ENCODE measurements at places on chromosomes 11 and 22.

- no peak for DNase-seq
- H3K27ac ChIP-seq = no peak overlapping the region
- H3K4me1 ChIP-seq = no peaks in the 10 kb centered on the region
- H3K36me3 ChIP-seq = no peaks in the 10 kb centered on the region
- H3K4me3 ChIP-seq = no peak overlapping the region
These were observed 304.3 kb upstream of the NCAM1 start for GRCh38 chr11:112656772-112657428.

- no peaks in the 10 kb centered on the region for H3K27me3 ChIP-seq
- H3K27ac ChIP-seq = no peak overlapping the region
- no peaks in the 10 kb centered on the region for H3K4me1 ChIP-seq
- no peak for DNase-seq
- H3K36me3 ChIP-seq = no peaks in the 10 kb centered on the region
These were observed 53.1 kb downstream of the AP2A2 start for GRCh38 chr11:978781-979180.

DNA sequence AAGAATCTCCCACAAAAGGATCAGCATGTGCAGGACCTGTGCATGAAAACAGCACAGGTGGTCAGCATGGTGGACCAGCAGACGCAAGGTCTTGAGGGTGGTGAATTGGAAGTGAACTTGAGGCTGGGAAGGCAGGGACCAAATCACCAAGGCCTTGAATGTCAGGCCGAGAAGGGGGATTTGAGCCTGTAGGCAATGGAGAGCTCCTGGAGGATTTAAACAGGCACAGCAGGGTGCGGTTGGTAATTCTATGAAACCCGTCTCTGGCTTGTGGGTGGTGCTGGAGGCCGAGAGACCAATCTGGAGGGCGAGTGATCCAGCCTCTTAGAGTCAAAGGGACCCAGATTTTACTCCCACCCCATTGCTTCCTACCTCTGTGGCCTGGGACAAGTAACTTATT lies 2.4 kb downstream of the TSKU start:
- H3K27me3 ChIP-seq = no peaks in the 10 kb centered on the region
- peaks cover 7% of the 10 kb centered on the region for H3K4me1 ChIP-seq
- DNase-seq = no peak
- no peak overlapping the region for H3K27ac ChIP-seq

- no peaks in the 10 kb centered on the region for H3K36me3 ChIP-seq
- H3K27ac ChIP-seq = no peak overlapping the region
- H3K4me1 ChIP-seq = no peaks in the 10 kb centered on the region
- H3K4me3 ChIP-seq = no peak overlapping the region
- peaks cover 71% of the 10 kb centered on the region for H3K27me3 ChIP-seq
- DNase-seq = no peak
These were observed 84.0 kb upstream of the SHANK2 start for GRCh38 chr11:71336176-71336995.

DNA sequence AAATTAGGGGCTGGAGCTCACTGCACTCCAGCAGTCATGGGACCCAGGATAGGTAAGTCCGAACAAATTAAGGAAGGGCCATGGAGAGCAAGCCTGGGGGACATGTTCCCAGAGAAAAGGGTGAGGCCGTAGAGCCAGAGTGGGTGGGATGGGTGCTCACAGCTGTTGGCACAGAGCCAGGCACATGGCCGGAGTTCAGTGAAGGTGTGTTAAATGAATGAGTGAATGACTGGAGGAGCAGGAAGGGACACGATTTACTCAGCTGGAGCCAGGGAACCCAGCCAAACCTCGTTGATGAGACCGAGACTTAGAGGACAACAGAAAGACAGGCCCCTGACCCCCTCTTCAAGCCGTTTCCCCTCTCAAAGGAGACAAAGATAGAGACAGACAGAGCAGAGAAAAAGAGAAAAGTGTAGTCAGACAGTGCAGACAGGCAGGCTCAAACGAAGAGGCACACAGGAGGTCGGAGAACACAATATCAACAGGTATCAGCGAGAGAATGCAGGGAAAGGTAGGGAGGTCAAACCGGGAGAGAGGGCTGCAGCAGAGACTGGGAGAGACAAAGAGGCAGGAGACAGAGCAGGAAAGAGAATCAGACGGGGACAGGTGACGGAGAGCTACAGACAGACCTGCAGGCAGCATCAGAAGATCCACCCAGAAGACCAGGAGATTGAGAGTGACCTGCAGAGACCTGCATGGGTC lies 590 bp downstream of the SLCO2B1 start:
- H3K27ac ChIP-seq = no peak overlapping the region
- no peak for DNase-seq
- H3K27me3 ChIP-seq = no peaks in the 10 kb centered on the region
- no peak overlapping the region for H3K4me3 ChIP-seq
- no peaks in the 10 kb centered on the region for H3K4me1 ChIP-seq

DNA sequence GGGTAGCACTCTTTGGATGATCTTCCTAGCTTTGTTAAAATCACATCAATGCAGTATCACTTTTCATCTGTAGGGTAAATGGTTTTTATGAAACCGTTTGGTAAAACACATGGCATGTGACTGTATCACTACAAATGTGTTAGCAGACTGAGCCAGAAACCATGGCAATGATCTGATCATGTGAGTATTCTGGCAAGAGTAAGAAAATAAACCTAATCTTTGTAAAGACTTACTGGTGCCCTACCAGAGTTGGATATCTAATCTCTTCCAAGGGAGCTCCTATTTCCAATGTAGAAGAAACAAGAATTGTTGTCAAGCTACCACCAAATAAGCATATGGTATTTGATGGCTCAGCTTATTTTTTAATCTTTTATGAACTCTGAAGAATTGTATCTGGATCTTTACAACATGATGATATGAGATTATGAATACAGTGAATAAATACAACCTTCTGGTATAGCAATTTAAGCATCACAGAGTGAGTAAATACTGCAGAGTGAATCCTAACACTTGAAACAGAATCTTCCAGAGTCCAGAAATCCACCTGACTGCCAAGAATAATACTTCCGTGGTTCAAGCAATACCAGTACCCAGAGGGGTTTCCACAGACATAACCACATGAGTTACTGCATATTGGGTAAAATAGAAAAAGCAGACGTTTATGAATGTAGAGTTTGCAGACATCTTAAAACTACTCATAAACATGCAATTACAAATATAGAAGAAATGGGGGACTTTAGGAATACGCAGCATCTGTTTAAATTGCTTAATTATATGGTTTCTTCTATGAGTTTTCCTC lies 238.8 kb downstream of the TTC28 start:
- H3K27me3 ChIP-seq = no peaks in the 10 kb centered on the region
- no peak for DNase-seq
- H3K4me1 ChIP-seq = no peaks in the 10 kb centered on the region
- no peak overlapping the region for H3K4me3 ChIP-seq
- H3K36me3 ChIP-seq = no peaks in the 10 kb centered on the region

DNA sequence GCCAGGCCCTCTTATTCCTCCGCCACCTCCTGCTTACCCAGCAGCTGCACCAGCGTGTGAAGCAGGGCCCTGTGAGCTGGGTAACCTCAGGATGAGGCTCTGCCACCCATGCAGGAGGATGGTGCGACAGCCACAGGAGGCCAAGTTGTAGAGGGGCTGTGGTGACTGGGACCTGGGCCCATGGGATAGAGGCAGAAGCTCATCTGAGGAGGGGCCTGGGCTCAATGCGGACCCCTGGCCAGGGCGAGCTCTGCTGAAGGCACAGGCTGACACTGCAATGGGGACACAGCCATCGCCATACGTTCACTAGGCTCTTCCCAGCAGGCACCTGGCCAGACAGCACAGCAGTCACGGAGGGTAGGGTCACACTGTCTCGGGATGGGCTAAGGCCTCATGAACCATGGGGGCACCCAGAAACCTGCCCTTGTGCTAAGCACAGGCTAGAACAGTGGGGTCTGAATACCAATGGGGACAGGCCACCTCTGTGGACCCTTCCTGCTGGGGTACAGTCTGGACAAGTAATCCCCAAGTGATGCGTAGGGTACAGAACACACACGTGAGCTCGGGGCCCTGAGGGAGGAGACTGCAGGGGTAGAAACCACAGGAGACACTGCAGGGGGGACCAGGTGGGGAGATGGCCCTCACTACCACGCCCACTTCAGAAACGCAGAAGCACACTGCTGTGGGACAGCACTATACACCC lies 35.3 kb downstream of the GNB1L start:
- no peaks in the 10 kb centered on the region for H3K4me1 ChIP-seq
- H3K27ac ChIP-seq = no peak overlapping the region

DNA sequence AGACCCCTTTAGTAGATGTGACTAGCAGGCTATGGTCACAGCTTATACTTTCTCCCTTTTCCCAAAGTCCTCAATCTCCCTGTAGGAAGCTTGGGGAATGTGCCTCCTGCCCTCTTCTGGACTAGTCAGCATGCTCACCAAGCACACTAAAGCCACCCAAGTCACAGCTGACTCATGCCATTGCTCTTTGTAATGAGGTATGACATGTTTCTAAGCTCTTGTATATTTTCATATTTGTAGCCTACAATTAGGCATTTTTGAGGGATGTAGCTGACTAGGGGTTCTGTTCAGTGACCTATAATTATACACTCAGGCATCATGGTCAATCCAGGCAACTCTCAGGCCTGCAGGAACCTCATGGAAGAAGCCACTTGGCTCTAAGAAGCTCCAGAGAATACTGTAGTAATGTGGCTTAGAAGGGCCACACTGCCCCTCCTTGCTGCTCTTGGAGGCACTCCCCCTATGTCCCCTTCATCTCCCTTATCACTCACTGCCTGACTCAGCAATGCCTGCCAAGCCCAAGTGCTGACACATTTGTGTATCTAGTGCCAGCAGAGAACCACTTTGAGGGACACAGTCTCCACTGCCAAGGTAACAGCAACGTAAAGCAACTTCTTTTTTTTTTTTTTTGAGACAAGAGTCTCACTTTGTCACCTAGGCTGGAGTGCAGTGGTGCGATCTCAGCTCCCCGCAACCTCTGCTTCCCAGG lies 86.2 kb downstream of the RPL27A start:
- DNase-seq = no peak
- peaks cover 5% of the 10 kb centered on the region for H3K4me1 ChIP-seq
- no peak overlapping the region for H3K27ac ChIP-seq
- H3K36me3 ChIP-seq = no peaks in the 10 kb centered on the region
- H3K4me3 ChIP-seq = no peak overlapping the region

DNA sequence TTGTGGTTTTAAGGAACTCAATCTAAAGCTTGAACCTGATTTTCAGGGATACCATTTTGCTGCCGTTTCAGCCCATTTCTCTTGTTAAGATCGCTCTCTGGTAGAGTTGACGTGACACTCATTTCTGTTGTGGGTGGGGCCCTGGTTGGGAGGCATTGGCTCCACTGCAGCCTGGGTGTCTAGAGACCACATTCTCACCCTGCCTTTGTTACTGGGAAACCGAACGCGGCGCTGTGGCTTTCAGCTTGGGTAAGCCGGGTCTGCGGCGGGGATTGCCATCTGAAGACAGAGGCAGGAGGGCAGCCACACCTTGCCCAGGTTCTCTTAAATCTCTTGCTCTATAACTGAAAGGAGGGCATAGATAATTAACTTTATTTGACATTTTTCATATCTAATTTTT lies 3.2 kb downstream of the EHF start:
- 0 out of 2 replicates have a peak, but pooled peaks cover 4% of the 10 kb centered on the region for H3K4me1 ChIP-seq
- H3K4me3 ChIP-seq = no peak overlapping the region
- H3K36me3 ChIP-seq = no peaks in the 10 kb centered on the region
- no peak overlapping the region for H3K27ac ChIP-seq

DNA sequence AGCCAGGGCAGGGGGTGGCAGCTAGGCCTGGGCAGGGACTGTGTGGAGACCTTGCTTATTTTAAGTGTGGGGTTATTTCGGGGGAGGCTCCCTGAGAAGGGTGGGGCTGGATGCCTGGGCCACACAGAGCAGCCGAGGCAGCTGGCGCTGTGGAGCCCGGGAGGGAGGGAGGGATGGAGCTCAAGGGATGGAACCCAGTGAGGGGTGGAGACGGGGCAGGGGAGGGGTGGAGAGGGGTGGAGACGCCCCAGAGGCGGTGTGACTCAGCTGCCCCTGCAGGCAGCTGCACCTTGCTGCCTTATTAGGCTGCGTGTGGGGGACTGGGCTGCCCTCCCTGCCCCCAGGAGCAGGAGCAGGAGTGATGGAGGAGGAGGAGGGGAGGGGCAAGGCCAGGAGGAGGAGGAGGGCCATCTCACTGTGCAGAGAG lies 9.8 kb upstream of the TSSC4 start:
- H3K4me1 ChIP-seq = peaks cover 19% of the 10 kb centered on the region
- no peak overlapping the region for H3K4me3 ChIP-seq
- no peaks in the 10 kb centered on the region for H3K36me3 ChIP-seq
- H3K27me3 ChIP-seq = peaks cover 23% of the 10 kb centered on the region

GRCh38 chr11:123543797-123544196 lies 110.6 kb downstream of the SCN3B start:
- no peak overlapping the region for H3K27ac ChIP-seq

GRCh38 chr22:17675584-17675983 lies 37.0 kb downstream of the BCL2L13 start:
- H3K4me1 ChIP-seq = no peaks in the 10 kb centered on the region
- H3K27me3 ChIP-seq = no peaks in the 10 kb centered on the region
- H3K27ac ChIP-seq = no peak overlapping the region
- no peaks in the 10 kb centered on the region for H3K36me3 ChIP-seq
- DNase-seq = no peak

- H3K4me1 ChIP-seq = no peaks in the 10 kb centered on the region
- no peak for DNase-seq
- no peak overlapping the region for H3K4me3 ChIP-seq
- H3K27ac ChIP-seq = no peak overlapping the region
- no peaks in the 10 kb centered on the region for H3K27me3 ChIP-seq
- H3K36me3 ChIP-seq = no peaks in the 10 kb centered on the region
These were observed 192.6 kb upstream of the PITPNB start for GRCh38 chr22:28111501-28112189.

GRCh38 chr11:134752526-134752925 lies 340.5 kb upstream of the B3GAT1 start:
- DNase-seq = no peak
- no peak overlapping the region for H3K4me3 ChIP-seq
- no peak overlapping the region for H3K27ac ChIP-seq
- no peaks in the 10 kb centered on the region for H3K4me1 ChIP-seq
- H3K36me3 ChIP-seq = no peaks in the 10 kb centered on the region

DNA sequence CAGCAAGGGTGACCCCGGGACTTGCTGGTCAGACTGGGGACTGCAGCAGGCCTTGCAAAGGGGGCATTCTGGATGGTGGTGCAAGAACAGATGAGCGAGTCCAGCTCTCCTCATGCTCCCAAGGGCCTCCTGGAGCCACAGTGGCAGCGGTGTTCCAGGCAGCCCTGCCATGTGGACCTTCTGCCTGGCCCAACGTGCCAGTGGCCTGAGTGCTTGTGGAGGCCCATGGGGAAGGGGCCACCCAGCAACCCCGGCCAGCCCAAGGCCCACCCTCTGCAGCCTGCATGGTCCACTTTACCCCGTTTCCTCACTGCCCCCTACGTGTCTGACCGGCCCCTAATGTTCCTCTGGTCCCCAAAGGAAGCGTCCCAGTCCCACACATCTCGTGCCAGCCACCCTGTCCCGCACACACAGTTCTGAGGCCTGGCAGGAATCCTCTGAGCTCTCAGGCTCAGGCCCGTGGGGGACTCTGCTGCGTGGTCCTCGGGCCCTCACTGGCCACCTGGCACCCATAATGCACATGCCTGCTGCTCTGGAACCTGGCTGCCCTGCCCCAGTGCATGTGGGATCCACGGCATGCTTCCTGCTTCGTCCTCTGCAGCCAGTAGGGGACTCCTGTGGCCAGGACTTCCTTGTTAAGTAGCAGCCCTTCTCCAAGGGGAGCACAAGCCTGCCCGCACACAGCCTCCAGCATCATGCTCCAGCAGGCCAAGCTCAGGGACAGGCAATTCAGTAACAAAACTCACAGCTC lies 85.5 kb downstream of the DGCR2 start:
- DNase-seq = no peak
- H3K27me3 ChIP-seq = no peaks in the 10 kb centered on the region
- H3K27ac ChIP-seq = no peak overlapping the region
- H3K36me3 ChIP-seq = no peaks in the 10 kb centered on the region

GRCh38 chr11:2570841-2571597 lies 126.2 kb downstream of the KCNQ1 start:
- H3K4me3 ChIP-seq = no peak overlapping the region
- no peaks in the 10 kb centered on the region for H3K27me3 ChIP-seq
- H3K27ac ChIP-seq = no peak overlapping the region
- DNase-seq = no peak
- H3K36me3 ChIP-seq = no peaks in the 10 kb centered on the region

Measured in MM.1S (cell line).